EL (cell line): ENCODE measurements at places on chromosomes 3 and 15.

DNA sequence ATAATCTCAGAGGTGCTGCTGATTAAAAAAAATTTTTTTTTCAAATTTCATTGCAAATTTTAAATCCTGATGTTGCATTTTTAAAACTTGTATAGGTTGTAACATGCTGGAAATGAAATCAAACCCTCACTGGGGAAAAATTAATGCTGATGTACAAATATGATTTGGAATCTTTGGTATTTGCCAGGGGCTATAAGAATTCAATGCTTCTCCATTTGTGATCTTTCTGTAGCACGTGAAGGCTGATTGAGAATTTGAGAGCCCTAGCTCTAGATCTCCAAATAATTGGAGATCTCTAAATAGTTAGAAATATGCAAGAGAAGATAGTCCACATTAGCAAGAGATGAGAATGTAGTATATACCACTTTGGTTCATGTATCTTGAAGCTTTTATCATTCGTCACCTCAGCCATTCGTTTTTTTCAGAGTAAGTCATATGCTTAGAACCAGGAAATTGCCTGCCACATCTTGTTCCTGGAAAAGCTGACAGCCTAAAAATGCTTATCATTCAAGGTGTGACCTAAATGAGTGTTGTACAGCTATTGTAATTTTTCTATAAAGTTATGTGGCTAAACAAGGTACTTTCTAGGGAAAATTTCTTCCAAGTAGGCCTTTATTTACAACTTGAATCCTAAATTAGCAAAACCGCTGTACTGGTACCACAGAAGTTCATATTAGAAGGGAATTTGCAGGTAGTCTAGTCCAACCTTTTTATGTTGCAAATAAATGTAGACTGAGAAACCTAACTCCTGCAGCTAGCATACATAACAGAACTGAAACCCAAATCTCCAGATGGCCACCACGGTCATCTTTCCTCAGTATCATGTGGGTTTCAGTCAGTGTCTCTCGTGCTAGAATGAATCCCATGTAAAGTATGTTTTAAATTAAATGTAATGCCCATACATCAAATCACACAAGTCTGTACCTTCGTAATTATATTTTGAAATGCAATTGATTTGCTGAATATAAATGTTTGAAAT is 48.5 kb downstream of the FNDC3B start:
- peak; percentile 43 for DNase-seq

DNA sequence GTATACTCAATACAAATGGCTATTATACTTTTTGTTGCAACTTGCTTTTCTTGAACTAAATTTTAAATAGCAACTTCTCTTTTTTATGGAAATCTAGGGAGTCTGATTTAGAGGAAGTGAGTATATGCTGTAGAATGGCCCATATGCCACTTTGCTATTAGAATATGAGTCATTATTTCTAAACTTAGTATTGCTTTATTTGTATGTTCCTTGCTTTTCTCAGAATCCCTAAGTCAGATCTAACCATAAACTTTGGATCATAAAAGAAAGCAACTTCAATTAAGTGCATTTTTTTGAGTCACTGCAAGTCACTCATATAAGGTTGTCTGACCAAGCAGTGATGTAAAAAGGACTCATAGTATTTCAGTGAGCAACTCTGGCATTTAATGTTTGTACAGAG is 17.5 kb upstream of the SPTSSB start:
- no peak for DNase-seq

DNA sequence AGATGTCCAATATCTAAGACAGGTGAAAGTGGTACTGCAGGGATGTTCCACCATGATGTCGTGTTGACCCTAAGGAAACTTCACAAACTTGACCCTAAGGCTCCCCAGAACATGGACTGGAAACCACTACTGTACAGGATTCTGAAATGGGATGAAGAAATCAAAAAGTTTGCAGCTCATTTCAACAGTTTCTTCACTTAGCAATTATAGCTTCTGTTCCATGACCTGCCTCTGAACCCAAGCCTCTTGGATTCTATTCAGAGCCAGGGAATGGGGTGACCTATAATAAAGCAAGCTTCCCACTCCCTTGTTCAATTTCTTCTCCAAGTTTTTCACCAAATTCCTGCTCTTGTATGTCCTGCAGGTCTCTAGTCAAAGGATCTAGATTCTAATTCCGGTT is 40.7 kb downstream of the DUT start:
- no peak for DNase-seq

GRCh38 chr15:82663186-82663600 is 16.0 kb upstream of the CPEB1 start:
- peak; percentile 42 for DNase-seq

DNA sequence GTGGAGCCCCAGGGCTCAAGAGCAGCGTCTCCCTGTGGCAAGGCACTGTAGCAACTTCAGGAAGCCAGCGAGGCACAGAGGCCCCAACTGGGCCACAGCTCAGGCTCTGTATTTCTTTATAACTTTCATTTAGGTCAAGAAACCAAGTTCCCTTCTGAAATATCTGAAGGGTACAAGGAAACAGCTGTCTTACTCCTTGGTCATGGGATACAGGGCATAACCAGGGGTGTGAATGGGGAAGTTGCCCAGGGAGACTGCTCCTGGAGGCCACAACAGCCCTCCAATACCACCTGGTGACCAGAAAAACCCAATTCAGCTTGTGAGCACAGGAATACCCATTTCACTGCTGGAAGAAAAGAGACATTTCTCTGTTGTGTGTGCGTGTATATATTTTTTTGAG is 13.3 kb upstream of the SPTBN5 start:
- DNase-seq: no peak

GRCh38 chr3:5891711-5892110 is 704.2 kb downstream of the EDEM1 start:
- DNase-seq: no peak

GRCh38 chr3:70703305-70704102 is 391.1 kb upstream of the MDFIC2 start:
- no peak for DNase-seq

- peak; percentile 50 for DNase-seq
Observed at GRCh38 chr3:153252963-153253362, 90.9 kb downstream of the RAP2B start.

- DNase-seq: no peak
Observed at GRCh38 chr3:17092583-17092933, 207.8 kb downstream of the PLCL2 start.
